ENCODE measurements at places on chromosomes 1 and 21.

- DNase-seq: no peak
Measured at GRCh38 chr1:171426645-171427044, 58.7 kb upstream of the PRRC2C start.

DNA sequence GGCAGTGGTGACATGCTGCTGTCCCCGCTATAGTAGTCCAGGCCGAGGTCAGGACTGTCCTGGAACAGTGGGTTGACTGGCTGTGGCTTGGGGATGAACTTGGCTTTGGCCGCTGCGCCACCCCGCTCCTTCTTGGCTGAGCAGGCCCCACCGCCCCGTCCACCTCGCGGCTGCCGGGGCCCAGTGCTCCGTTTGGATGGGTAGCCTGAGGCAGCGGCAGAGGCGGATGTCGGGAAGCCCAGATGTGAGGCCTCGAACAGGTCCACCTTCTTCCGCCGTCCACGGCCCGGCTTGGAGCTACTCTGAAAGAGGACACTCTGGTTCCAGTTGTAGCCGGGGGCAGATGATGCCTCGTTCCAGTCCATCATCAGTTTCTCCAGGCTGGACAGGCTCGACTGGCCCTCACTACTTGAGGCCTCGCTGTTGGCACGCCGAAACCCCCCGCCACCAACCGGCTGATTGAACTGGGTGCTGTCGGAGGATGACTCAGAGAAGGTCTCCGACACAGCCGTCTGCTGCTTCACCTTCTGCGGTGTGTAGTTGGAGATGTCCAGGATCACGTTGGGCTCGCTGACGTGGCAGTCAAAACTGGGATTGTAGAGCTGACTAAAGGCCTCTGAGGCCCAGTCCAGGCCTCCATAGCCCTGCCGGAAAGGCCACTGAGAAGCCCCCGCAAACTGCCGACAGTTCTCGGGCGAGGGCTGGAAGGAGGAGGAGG, 55.6 kb downstream of the AHDC1 start:
- DNase-seq: no peak

DNA sequence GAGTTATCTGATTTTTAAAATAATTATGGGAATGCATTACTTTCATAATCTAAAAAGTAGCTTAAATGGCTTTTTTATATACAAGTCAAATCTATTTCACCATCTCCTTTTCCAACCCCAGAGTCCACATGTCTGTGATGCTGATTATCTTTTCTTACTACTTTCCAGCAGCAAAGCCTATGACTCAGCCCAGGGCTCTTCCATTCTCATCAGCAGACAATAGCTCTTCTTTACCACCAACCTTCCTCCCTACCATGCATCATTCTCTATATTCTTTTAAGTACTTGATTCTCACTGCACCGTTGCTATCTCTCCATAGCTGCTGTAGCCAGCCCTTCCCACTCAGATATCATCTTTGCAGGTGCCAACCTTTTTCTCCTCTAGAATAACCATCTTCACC, 61.3 kb downstream of the OVGP1 start:
- DNase-seq: peak; percentile 35

DNA sequence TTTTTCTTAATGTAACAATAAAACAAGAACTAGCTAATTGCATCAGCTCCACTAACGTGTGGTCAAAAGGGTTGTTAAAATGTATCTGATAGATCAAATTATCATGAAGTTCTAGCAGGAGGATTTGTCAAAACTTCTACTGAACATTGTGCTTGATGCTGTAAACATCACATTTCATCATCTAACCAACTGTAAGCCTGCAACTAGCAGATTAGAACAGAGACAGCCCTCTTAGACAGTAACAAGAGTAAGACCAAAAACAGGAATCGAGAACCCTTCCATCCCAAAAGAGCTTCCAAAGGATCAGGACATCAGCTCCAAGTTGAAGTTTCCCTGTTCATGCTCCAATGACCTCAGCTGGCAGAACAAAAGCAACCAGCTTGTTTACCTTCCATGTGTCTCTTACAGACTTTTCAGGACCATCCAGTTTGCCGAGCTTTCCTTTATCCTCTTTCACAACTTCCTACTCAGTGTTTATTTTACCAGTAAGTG, 44.6 kb downstream of the NIBAN1 start:
- DNase-seq: no peak

DNA sequence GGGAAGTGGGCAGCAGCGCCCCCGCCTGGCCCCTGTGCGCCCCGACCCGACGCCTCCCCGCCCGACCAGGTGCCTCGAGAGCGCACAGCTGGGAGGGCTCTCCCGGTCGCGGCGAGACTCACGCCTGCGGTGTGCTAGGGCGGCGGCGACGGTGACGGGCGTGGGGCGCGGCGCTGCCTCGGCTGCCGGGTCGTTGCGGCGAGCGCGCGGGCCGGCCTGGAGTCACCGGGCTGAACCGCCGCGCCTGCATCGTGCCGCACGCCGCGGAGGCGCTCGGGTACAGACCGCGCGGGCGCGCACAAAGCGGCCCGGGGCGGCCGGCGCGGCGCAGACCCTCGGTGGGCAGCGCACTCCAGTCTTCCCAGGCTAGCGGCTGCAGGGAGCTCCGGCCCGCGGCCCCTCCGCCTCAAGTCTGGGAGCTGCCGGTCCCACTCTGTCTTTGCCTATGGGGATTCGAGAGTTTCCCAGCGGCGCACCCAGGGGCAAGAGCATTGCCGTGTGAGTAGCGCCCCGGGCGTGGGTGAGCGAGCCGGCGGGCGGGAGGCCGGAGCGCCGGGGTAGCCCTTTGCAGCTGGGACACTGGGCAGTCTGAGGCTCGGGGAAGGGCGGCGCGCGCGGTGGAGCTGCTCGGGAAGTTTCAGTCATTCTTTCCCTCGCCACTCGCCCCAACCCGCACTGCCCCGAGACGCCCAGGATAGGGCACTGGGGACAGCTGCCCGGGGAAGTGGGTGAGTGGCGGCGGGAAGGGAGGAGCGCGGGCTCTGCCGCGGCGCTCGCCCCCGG, at the start of gene SLC35F3:
TSS of gene SLC35F3 (plus strand) at position 44 of the 783 bp plus-strand sequence.
- peak; percentile 67 for DNase-seq

DNA sequence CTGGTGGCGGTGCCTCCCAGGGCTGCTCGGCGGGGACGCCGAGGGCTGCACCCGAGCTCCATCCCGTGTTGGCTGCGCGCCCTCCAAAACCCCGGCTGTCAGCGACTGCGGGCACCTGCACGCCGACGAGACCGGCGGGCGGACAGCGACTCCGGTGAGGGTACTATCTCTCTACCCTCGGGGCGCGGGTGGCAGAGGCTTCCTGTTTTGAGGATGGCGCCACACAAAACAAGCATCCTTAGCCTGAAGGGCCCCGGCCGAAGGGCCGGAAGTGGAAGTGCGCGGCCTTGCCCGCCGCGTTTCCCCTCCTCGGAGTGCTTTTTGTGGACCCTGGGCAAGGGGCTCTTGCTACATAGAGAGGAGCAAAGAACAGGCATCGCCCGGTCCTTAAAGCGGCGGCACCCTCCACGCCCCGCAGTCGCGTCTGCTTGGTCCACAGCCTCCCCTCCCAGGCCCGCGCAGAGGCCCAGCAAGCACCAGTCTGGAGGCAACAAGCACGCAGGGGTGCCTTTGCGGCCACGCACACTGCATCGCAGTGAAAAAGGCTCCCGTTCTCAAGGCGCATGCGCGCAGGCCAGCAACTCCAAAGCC, 561 bp upstream of the COQ8A start:
- peak; percentile 54 for DNase-seq

GRCh38 chr1:87826681-87827251, 498.1 kb downstream of the LMO4 start:
- no peak for DNase-seq

GRCh38 chr1:211327346-211327921, 801 bp downstream of the TRAF5 start:
- peak; percentile 39 for DNase-seq

Measured in urothelium cell line (cell line).